ENCODE measurements at places on chromosomes 7 and 10.

- no peak for DNase-seq
These were observed 338.4 kb downstream of the GALNT17 start for GRCh38 chr7:71470326-71470725.

DNA sequence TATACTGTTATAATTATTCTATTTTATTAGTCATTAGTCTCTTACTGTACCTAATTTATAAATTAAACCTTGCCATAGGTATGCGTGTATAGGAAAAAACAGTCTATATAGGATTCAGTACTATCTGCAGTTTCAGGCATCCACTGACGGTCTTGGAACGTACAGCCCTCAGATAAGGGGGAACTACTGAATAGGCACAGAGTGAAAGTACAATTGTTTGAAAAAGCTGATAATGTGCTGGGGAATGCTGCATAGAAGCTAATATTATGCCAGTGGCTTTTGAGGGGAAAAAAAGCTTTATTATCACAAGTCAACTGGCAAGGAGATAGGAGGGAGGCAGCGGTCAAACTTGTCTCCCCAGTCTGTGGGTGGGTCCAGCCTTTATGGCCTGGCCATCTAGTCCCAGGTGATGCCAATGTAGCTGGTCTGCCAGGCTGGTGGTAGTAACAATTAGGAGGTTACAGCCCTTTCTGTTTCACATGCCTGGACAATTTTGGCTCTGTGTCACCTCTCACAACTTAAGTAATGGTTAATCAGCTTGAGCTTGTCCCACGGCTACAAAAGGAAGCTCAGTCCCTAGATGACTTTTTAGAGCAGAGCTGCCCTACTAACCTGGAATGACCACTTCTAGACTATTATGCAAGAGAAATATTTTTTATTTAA is 8.3 kb upstream of the FMC1 start:
- peak; percentile 31 for DNase-seq

GRCh38 chr10:89053555-89053954 is 63.0 kb downstream of the FAS start:
- peak; percentile 34 for DNase-seq

DNA sequence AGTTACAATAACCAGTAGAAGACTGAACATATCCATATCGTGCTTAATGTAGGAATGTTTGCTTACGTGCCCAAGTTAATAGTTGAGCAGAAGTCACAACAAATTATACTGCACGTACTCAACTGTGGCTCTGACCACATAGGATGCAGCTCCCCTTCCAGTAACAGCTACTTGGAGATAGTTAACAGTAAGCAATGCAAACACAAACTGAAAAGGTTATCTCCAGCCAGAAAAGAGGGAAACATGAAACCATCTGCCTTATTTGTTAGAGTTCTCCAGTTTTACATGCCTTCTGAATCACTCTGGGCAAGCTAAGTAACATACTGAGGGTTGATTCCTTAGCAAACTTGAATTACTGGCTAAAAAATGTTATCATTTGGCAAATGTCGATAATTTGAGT is 9.8 kb downstream of the DHX32 start:
- DNase-seq = peak; percentile 31

- DNase-seq = no peak
These were observed 38.1 kb downstream of the ADAP1 start for GRCh38 chr7:916291-916941.

GRCh38 chr10:82736305-82736704 is 861.3 kb downstream of the NRG3 start:
- no peak for DNase-seq

DNA sequence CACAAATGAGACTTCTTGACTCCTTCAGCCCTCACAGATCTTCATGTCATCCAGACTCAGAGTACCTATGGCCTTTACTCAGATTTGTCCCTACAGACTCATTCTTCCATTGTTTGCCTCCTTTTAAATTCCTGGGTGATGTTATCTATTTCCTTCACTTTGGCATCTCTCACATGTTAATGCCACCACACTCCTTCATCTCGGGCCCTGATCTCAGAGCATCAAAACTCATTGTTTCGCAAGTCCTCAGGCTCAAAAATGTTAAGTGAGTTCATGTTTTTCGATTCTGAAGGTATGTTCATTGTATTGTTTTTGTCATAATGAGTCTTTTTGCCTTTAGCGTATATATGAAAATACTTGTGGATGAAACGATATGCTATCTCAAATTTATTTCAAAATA is 62.3 kb upstream of the AHR start:
- DNase-seq = no peak

- no peak for DNase-seq
These were observed 54.8 kb downstream of the DGKI start for GRCh38 chr7:137791930-137792329.

DNA sequence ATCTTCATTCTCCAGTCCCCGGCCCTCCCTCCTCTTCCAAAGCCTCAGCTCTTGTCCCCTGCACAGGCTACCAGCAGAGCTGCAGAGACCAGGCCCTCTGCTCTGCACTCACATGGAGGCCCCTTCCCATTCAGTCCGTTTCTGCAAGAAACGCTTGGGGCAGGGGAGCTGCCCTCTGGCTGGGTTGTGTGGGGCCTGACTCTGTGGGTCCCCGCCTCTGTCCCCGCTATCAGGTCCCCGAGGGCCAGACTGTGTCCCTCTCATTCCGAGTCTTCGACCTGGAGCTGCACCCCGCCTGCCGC is 1.5 kb downstream of the PCOLCE start:
- peak; percentile 36 for DNase-seq

- DNase-seq = no peak
These were observed 49.7 kb downstream of the DNAJC12 start for GRCh38 chr10:67788028-67788886.

GRCh38 chr7:31102151-31102972 is 50.3 kb downstream of the ADCYAP1R1 start:
- DNase-seq = no peak

- no peak for DNase-seq
These were observed 1127.7 kb upstream of the LRRTM3 start for GRCh38 chr10:65798133-65798532.

DNA sequence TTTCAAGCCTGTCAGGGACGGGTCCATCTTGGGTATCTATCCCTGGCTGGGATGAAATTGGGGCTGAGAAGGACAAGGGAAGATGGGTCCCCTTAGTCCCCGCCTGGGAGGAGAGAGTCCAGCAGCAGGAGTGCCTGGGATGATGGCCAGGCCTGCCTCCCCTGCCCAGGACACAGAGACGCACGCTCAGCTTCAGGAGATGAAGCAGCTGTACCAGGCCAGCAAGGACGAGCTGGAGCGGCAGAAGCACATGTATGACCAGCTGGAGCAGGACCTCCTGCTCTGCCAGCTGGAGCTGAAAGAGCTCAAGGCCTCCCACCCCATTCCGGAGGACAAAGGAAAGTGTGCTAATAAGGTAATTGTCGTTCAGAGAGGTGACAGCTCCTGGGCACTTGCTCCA is 15.4 kb downstream of the CCDC136 start:
- DNase-seq = no peak

DNA sequence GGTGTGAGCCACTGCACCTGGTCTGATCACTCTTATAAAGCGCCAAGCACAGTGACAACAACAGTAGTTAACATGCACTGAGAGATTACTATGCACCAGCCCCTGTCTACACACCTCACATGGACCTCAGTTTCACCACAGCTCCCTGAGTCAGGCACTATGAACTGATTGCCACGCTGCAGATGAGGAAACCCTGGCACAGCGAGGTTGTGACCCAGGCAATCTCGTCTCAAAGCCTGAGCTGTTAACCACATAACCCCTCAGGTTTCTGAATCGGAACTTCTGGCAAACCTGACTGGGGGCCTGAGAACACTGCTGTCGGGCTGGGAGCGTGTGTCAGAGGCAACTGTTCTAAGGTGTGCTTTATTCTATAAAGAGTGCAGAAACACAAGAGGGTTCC is 150.8 kb downstream of the RNF216 start:
- no peak for DNase-seq

DNA sequence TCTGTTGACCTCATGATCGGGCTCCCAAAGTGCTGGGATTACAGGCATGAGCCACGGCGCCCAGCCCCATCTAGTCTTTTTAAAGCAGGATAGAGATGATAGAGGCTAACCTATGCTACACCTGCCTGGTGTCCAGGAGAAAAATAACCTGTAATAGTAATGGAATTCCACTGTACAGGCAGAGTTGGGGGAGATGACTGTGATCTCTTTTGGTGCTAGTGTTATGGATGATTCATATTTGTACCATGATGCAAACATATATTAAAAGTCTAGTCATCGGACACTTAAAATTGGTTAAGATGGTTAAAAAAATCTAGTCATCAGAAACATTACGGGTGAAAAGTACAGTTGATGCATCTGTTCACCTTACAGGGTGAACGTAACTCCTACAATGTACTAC is 6.1 kb upstream of the SAR1A start:
- DNase-seq = no peak

GRCh38 chr7:2260820-2261219 is 18.8 kb downstream of the NUDT1 start:
- DNase-seq = no peak

GRCh38 chr10:110733218-110733952 is 89.2 kb downstream of the RBM20 start:
- peak; percentile 31 for DNase-seq

DNA sequence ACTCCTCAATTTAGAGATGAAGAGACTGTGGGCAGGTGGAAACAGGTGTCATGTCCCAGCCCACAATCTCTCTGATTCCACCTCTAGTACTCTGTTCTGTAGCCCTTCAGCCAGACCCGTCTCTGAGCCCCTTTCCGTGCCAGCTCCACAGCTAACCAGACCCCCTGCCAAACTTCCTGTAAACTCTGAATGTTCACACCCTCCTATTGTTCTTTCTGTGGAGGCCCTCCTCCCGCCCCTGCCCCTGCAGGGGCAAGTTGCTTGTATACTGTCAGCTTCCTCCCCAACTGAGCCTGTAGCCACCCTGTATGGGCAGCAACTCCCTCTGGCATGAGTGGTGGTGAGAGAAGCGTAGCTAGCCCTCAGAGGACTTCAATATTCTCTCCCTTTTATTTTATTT is 520.7 kb downstream of the SORCS3 start:
- DNase-seq = no peak

GRCh38 chr7:153616711-153617325 is 435.4 kb upstream of the DPP6 start:
- no peak for DNase-seq

GRCh38 chr7:41882745-41883420 is 180.0 kb upstream of the INHBA start:
- no peak for DNase-seq

GRCh38 chr10:22765660-22766547 is 51.5 kb upstream of the PIP4K2A start:
- DNase-seq = no peak

DNA sequence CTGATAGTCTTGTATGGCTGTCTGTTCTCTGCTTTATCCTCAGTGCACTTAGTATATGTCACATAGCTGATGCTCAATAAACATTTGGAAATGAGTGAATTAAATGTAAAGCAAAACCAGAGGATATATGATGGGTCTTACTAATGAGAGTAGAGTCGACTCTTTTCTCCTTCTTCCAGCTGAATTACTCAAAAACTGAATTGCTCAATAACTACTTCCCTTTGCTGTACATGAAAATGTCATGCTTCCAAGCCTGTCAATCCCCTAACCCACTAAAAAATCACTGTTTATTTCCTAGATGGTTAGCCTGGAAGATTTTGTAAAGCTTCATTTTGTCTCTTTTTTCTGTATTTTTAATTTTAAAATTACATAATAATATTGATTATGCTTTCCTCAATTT is 88.0 kb downstream of the OR13A1 start:
- DNase-seq = no peak

- no peak for DNase-seq
These were observed 268.2 kb upstream of the HABP2 start for GRCh38 chr10:113284635-113285034.

GRCh38 chr10:132205650-132206376 is 19.1 kb downstream of the DPYSL4 start:
- DNase-seq = no peak

- DNase-seq = no peak
These were observed 115.2 kb upstream of the GDF10 start for GRCh38 chr10:47184724-47185330.

GRCh38 chr10:118939211-118940007 is 90.1 kb upstream of the NANOS1 start:
- peak; percentile 71 for DNase-seq

Measured in fibroblast of the aortic adventitia (primary cell).